ENCODE measurements at places on chromosomes 16 and 17.

DNA sequence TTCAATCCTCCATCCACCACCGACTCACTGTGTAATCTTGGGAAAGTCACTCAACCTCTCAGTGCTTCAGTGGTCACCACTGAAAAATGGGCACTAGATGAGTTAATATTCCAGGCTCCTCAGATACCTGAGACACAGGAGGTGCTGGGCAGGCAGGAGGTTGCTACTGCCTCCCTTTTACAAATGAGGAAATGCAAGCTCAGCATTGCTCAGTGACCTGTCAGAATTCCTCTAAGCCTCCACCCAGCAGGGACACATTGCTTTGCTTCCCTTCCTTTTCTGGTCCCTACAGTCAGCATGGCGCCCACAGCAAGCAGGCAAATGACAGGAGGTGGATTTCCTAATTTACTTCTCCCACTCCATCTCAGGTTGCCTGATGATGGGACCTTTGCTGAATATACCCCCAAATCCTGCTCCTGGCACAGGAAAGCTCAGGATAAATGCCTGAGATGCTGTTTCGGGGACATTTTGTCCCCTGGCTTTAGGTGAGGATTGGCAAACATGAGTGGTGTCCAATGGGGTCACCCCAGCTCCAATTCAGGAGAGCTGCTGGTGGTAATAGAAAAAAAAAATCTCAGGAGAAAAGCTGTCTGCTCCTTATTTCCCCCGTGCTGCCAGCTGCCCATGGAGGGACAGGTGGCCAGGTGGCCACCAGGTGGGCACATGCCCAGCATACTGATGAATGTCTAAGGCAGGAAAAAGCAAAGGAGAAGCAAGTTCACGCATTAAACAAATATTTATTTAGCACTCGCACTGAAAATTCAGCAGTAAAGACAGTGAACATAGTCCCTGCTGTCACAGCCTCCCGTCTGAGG is 5.0 kb upstream of the KRT13 start:
- DNase-seq = peak; percentile 75

GRCh38 chr17:61410141-61411010 is 10.7 kb downstream of the TBX2 start:
- no peak for DNase-seq

GRCh38 chr17:19448341-19449268 is 37.6 kb downstream of the RNF112 start:
- DNase-seq = no peak

DNA sequence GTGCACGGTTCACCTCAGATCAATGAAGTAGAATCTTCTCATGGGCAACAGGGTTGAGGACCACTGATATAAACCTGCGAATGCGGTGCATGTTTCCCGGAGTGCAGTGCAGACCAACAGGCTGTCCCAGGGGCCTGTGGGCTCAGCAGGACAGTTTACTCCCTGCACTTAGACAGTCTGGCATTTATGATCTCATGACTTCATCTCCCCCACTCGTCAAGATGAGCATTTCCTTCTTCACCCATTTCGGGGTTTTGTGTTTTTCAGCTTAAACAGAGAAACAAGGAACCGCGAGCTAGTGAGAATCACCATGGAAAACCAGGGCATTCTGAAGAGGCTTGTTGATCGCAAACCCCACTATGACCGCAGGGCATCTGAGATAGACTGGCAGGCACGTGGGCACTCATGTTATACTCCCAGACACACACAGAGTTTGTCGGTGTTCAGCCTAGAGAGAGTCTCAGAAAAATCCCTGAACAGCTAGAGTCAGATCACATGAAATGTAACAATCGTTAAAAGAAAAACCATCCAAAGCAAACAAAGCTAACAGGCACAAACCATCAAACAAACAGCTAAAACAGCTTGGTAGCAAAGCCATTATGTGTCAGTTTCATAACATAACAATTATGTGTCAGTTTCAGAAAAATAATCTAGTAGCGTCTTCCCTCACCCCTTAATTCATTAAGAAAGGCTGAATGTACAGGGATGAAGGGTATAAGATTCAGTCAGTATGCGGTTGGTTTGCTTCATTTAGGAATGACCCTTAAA is 2.9 kb downstream of the CFAP97D1 start:
- no peak for DNase-seq

DNA sequence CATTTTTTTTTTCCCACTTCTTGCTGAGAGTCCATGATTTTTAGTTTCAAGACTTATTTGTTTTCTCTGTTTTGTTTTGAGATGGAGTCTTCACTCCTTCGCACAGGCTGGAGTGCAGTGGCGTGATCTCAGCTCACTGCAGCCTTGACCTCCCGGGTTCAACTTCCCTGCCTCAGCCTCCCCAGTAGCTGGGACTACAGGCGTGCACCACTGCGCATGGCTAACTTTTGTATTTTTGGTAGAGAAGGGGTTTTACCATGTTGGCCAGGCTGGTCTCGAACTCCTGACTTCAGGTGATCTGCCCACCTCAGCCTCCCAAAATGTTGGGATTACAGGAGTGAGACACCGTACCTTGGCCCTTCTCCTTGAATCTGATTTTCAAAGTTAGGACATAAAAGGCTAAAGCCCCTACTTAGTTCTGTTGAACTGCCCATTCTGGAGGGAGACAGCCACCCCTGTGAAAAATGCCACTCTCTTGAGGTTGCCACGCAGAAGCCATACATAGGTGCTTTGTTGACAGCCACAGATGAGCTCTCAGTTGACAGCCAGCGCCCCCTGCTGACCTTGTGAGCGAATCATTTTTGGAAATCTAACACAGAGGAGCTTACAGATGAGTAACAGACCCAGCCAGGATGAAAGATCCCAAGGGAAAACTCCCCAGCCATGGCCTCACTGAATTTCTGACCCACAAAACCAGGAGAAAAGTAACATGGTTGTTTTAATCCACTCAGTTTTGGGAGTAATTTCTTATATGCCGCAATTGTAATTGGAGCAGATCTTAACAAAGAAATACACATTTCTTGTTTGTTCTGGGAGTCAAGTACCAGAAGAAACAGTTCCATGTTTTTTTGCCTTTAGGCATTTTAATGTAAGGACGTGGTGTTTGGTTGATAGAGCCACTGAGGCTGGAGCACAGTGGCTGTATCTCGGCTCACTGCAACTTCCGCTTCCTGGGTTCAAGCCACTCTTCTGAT is 38.8 kb downstream of the PKD1L3 start:
- peak; percentile 25 for DNase-seq

- DNase-seq = no peak
Observed at GRCh38 chr16:80277182-80277581, 263.6 kb upstream of the DYNLRB2 start.

DNA sequence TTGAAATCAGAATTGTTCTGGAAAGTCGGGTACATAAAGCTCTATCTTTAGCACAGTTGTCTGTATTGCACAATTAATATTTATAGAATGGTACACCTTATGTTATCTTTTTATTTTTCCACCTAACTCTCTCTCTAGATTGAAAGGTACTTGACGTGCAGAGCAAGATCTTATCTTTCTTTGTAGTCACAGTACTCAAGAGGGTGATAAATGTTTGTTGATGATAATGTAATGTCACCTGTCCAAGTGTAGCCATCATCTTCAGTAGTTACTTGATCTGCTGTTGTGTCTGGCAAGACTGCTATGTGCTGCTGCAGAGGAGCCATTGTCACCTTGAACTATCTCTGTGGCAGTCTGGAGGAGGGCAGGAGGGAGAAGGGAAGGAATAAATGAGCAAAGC is 5.3 kb downstream of the HMOX2 start:
- DNase-seq = no peak

GRCh38 chr17:57640079-57640478 is 105.0 kb downstream of the CCDC182 start:
- no peak for DNase-seq

DNA sequence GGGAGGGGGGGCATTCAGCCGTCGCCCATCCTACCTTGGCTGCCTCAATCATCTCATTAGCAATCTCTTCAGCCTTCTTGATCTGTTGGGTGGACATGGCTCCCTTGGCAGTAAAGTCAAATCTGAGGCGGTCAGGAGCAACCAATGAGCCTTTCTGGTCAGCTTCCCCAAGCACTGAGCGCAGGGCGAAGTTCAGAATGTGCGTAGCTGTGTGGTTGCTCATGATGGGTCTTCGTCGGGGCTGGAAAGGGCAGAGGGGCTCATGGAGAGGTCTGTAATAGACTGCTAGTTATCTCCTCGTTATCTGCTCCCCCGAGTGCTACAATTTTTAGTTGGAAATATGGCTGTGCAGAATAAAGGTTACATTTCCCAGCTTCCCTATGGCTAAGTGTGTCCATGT is 7.2 kb upstream of the EXOSC6 start:
- DNase-seq = no peak

DNA sequence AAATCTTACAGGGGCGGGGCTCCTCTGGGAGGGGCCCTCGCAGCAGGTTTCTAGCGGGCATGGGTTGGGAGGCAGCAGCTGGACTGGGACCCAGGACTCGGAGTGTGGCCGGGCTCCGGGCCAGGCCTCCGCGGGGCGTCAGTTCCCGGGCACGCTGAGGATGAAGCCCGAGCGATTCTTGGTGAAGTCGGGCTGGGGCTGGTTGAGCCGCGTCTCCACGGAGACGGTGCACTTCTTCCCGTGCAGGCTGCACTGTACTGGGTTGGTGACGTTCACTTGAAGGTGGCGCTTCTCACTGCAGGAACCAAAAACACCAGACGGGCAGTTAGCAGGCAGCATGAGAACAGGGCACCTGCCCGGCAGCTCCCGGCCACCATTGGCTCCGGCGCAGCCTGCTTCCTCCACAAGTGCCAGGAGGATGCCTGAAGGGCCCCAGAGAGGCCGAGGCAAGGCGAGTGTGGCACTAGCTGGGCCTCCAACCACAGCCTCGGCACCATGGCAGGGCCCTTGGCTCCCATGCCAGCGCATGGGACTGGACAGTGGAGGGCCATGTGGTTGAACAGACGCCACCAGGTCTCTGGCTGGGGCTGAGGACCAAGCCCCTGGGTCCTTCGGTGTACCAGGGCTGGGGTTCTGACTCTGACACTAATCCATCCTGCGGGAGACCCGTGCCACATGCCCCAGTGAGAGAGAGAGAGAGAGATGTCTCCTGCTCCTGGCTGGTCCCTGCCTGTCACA is 8.0 kb downstream of the CDK5R1 start:
- no peak for DNase-seq

GRCh38 chr17:50944054-50944901 is 78.1 kb upstream of the TOB1 start:
- DNase-seq = peak; percentile 94

DNA sequence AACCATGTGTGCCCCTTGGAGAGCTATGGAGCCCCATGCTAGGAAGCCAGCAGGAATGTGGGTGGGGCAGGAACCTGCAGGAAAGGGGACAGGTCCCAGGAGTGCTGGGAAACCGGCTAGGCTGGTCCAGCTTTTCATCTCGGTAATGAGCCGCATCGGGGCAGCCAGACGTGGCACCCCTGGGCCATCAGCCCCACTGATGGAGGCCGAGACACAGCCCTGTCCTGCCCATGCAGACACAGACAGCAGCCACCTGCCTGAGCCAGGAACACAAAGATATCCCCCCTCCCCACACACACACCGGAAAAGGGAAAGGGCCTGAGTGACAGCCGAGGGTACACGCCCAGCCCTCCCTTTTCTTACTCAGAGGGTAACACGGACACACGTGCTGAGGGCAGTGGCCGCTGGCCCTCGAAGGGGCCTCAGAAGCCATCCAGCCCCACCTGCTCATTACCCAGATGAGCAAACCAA is 18.1 kb downstream of the PPL start:
- DNase-seq = no peak

- no peak for DNase-seq
Observed at GRCh38 chr17:57559226-57559625, 185.9 kb downstream of the CCDC182 start.

GRCh38 chr17:18093616-18094408 is 6.1 kb downstream of the DRG2 start:
- DNase-seq = no peak

GRCh38 chr17:74149597-74150427 is 53.7 kb upstream of the RPL38 start:
- DNase-seq = no peak

- no peak for DNase-seq
Observed at GRCh38 chr17:50586421-50587247, 26.1 kb downstream of the CACNA1G start.

- DNase-seq = no peak
Observed at GRCh38 chr17:2083613-2084035, 28.7 kb downstream of the HIC1 start.

GRCh38 chr16:49467540-49468372 is 94.2 kb downstream of the C16orf78 start:
- DNase-seq = no peak

DNA sequence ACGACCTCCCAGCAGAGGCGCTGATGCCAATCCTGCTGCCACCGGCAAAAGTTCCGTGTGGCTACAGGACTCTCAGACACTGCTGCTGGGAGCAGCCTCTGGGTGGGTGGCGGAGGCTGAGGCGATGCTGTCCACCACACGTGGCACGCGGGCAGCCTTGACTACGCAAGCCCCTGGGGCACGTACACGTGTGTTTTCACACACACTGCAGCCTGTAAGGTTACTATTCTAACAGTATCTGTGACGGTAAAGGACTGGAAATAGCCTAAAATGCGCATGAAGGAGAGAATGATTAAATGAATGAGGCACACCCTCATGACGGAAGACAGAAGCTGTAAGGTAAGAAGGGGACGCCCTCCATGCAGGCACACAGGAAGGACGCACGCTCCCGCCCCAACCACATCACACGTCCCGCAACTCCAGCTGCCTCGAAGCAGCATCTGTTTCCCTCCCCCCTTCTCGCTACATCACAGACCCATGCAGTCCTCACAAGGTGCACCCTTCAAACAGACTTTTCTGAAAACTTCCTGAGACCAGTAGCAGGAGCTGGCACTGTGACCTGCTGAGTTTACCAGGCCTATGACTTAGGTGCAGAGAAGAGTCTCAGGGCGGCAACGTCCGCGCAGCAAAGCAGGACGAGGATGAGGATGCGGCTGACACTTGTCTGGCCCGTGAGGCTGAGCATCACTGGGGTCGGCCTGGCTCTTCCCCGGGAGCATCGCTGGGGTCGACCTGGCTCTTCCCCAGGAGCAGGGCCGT is 28.7 kb upstream of the FASN start:
- no peak for DNase-seq

DNA sequence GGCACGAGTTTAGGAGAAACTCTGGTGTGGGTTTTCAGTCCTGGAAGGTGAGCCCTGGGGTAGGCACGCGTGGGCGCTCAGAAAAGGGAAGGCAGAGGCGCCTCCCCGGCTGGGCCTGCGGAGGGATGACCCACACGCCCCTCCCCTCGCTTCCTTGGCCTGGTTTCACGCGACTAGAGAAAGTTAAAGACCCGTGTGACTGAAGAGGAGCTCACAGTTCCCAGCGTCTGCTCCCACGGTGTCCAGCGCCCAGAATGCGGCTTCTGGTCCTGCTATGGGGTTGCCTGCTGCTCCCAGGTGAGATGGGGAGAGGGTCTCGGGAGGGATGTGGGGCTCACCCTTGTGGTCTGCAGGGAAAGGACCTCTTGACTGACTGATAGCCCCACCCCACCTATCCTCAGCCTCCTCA is at the start of gene CD300LG:
CD300LG (plus strand) TSS at position 214 of the 409 bp plus-strand sequence; CDS start at position 255, 41 bp downstream.
- no peak for DNase-seq

All from NCI-H774 (cell line).